ENCODE measurements at places on chromosomes 2 and 18.

DNA sequence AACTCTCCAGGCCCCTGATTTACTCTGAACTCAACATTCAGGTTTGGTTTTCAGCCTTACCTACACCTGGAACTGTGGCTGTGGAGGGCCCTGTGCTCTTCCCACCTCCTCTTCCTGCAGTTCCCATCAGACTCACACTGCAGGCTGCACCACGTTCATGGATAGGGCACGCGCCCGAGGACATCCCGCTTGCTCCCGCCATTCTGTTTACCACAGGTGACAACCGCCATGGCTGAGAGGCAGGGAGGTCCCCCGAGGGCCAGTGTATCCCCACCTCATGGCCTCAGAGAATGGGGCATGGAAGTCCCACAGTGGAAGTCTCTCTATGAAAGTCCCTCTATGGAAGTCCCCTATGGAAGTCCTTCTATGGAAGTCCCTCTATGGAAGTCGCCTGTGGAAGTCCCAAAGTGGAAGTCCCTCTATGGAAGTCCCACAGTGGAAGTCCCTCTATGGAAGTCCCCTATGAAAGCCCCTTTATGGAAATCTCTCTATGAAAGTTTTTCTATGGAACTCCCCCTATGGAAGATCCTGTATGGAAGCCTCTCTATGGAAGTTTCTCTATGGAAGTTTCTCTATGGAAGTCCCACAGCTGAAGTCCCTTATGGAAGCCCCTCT, 358.4 kb upstream of the SALL3 start:
- DNase-seq, result no peak

- DNase-seq, result no peak
These were observed 326.9 kb downstream of the LPIN1 start for GRCh38 chr2:12073217-12073852.

- DNase-seq, result no peak
These were observed 730.6 kb upstream of the FANCL start for GRCh38 chr2:58971511-58972360.

- DNase-seq, result no peak
These were observed 160.6 kb downstream of the DTNA start for GRCh38 chr18:34870555-34871310.

DNA sequence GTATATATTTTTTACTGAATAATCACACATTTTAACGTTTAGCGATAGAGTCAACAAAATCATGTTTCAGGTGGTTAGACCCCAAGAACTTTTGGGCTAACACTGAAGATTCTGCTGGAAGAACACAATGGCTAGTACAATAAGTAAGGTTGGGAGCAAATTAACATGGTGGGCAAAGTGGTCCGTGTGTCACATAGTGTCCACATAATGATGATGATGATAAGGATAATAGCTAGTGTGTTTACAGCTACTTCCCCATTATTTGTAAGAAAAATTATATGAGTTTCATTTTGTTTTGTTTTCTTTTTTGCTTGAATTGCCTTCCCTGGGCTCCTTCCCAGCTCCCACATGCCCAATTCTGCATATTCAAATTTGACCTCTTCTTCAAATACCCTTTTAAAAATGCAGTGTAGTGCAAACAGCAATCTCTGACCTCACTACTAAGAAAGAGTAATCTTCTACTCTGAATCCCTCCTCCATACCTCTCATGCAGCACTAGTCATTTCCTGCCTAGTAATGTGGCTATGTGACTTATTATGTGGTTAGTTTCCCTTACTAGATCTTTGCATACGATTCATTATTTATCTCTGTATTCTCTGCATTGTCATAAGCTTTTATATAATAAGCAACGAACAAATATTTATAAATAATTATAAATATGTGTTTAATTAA, 16.9 kb upstream of the VPS54 start:
- DNase-seq, result no peak
